ENCODE measurements at places on chromosomes 1 and 21. TPM values are rescaled to one million over a fixed set of nuclear protein-coding genes. Genes with fewer than 3 reads are reported as not detected.

Gene SEC16B
- total RNA-seq: 2.0 TPM

DNA sequence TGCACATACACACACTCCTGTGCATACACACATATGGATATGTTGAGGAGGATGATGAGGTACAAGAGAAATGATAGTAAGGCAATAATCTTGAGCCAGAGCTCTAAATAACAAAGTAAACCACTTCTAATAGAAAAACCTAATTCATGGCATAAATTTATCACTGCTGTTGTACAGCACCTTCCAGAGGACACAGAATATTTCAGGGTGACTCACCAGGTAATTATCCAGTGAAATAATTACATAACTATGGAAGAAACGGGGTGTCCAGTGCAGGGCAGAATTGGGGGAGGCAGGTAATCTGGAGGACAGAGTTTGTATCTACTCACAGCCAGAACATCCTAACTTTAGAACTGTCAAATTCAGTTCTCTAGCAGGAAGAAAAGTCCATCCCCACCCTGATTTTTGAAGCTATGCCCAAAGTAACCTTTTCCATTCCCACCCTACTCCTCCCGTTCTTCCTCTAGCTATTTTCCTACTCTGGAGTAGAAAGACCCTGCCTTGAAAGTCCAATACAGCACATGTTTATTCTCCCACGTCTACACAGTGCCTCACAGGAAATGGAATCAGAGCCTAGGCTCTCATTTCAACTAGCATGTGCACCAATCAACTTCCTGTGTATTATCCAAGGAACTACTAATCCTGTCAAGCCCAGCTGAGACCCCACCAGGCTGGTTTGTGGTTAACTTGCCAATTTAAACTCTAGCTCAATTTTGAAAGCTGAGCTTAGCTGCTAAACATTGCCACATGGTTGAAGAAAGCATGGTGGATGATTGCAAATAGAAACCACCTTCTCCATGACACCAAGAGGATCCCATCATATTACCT is 96.6 kb downstream of the PTPN14 start:
- H3K4me3 ChIP-seq: no peak overlapping the region
- no peaks in the 10 kb centered on the region for H3K36me3 ChIP-seq
- peaks cover 45% of the 10 kb centered on the region for H3K4me1 ChIP-seq
- no peaks in the 10 kb centered on the region for H3K27me3 ChIP-seq
- DNase-seq: peak; percentile 77
- H3K27ac ChIP-seq: peak overlapping the region; percentile 63

Gene SNAPIN
- total RNA-seq: 25.4 TPM

Gene TTC34
- total RNA-seq: 1.7 TPM

Gene SPATA17
- 8.9 TPM for total RNA-seq

DNA sequence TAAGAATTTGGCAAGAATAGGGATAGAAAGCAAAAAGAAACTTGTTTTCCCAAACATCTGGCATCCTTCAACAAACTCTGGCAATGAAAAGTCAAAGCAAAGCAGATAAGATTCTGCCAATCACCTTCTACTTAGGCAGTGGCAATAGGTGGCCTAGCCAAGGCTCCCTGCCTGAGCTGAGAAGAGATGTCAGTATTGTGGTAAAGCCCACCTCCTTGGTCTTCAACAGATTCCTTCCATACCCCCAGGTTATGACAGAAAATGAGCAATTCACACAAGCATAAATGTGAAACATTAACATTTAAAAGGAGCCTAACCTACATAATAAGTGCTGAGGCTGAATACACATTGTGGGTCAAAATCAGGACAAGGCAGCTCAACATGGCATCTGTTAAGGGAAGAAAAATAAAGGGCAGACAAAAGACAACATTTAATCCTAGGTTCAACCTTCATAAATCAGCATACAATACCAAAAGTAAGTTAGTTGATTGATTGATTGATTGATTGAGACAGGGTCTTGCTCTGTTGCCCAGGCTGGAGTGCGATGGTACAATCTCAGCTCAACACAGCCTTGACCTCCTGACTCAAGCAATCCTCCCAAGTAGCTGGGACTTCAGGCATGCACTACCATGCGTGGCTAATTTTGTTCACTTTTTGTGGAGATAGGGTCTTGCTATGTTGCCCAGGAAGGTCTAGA is 123.1 kb downstream of the AKT3 start:
- H3K27me3 ChIP-seq: no peaks in the 10 kb centered on the region
- H3K4me3 ChIP-seq: no peak overlapping the region
- H3K36me3 ChIP-seq: no peaks in the 10 kb centered on the region
- H3K4me1 ChIP-seq: no peaks in the 10 kb centered on the region

Gene IL20
- total RNA-seq: not detected
